ENCODE measurements at places on chromosomes 13 and 19.

- no peak for DNase-seq
Observed at GRCh38 chr13:95235974-95236373, 65.3 kb downstream of the ABCC4 start.

DNA sequence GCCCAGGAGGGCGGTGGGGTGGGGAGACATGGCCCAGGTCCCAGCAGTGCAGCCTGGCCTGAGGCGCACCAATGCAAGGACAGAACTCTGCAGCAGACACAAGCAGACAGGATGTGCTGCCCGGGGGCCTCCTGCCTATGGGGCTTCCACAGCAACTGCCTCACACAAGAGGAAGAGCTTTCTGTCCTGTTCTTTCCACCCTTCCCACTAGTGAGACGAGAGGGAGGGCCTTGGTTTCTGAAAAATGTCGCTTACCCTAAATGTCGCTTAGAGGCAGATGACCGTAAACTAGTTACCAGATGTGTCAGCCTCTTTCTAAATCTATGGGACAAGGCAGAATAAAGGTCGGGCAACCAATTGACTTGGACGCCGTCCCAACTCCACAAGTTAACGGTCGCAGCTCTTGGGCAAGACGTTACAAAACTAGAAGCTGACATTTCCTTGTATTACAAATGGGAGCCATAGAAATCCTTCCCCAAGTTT is at the start of gene LAIR1:
Gene LAIR1 (minus strand): TSS at position 157 of the 483 bp plus-strand sequence. CDS start 127 bp downstream, at position 30.
- no peak for DNase-seq

DNA sequence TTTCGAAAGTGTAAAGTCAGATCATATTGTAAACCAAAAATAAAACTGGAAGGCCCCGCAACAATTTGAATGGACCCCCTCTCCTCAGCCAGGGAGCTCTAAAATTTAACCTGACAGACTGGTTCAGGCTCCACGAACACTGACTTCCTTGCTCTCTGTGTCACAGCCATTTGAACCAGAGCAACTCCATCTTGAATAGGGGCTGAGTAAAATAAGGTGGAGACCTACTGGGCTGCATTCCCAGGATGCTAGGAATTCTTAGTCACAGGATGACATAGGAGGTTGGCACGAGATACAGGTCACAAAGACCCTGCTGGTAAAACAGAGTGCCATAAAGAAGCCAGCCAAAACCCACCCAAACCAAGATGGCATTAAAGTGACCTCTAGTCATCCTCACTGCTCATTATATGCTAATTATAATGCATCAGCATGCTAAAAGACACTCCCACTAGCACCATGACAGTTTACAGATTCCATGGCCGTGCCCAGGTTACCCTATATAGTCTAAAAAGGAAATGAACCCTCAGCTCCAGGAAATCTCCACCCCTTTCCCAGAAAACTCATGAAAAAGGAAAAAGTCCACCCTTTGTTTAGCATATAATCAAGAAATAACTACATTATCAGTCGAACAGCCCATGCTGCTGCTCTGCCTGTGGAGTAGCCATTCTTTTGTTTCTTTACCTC is 43.1 kb downstream of the RFXAP start:
- DNase-seq, result no peak

DNA sequence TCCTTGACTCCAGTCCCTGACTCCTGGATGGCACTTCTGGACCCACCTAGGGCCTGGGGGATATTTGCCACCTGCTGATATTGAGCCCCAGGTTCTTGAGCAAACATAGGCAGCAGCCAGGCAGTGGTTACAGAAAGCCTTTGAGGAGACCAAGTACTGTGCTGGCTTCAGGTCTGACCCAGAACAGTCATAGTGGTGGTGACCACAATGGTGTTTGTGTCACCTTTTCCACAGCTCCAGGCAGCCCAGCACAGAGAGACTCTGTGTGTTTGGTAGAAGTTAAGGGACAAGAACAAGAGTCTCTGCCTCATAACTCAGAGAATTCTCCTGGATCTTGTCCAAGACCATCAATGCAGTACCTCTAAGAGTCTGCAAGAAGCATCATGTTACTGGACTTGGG is 14.6 kb upstream of the CLC start:
- no peak for DNase-seq

- no peak for DNase-seq
Observed at GRCh38 chr13:113126265-113127150, 3.9 kb downstream of the F10 start.

DNA sequence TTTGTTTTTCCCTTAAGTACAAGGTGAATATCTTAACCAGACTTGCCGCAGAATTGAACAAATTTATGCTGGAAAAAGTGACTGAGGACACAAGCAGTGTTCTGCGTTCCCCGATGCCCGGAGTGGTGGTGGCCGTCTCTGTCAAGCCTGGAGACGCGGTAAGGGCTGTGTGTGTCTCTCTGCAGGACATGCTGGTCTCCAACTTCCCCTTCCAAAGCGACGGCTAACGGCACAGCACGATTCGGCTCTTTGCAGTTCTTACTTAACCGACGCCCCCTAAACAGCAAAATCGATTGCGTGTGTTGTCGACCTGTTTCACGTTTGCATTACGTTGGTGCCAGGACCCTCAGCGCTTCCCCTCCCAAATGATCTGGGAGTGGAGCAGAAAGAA is 73.2 kb downstream of the GGACT start:
- no peak for DNase-seq

DNA sequence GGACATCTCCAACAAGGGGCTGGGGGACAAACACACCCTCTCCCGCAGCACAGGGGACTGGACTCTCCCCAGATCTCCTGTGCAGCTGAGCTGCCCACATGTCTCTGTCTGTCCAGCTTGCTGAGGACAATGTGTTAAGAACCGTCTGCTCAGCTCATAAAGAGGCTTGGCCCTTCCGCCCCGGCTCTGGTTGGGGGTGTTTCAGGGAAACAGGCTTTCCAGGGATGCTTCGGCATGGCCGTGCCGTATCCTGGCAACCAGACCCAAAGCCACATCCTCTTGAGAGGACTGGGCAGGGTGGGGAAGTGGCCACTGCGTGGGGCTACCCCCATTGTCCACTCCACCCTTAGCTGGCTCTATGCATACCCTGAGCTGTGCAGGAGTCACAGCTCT is 41.1 kb upstream of the CHST8 start:
- DNase-seq, result no peak

DNA sequence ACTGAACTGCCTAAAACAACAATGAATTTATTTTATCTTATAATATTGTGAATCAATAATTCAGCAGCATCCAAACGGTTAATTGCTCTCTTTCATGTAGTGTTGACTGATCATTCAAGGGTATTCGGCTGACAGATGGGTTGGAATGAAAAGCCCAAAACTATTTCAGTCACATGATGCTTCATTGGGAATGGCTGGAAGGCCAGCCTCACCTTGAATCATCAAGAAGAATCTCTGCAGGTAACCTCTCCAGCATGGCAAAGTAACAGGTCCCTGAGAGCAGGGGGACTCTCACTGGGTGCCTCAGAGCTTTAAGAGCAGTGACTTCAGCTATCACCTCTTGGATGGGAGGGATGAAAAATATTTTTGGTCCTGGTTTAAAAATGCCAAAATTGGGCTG is 1395.7 kb downstream of the OLFM4 start:
- DNase-seq, result no peak

DNA sequence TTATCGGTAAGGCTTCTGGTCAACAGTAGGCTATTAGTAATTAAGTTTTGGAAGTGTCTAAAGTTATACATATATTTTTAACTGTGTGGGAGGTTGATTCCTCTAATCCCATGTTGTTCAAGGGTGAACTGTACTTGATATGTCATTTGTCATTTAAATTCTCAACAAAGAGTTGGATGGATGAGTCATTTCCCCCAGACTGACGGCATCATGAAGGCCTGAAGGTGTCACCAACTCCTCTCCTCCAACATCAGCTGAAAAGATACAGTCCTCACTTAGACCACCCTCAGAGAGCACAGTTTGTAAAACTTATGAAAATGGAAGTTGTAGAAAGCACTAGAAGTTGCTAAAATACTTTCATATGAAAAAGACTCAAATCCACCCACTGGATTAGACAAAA is 48.8 kb downstream of the DCLK1 start:
- DNase-seq, result no peak

DNA sequence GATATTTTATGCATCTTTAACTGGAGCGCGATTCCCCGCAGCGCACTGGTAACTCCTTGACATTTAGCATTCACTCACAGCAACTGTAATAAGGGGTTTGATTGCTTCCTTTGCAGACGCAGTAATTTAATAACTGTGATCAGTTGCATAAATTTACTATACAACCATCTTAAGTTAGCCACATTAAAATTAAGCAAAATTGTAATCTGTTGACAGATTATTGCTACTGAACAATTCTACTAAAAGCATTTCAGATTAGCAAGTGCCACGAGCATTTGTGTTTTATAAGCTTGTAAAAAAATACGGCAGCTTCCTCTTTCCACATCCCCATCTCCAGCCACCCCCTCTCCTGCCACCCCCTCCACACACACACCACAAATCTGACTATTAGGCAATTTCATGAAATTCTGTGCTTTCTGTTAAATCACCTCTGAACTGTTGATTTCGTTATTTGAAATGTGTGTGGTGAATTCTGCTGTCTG is 44.4 kb downstream of the TSHZ3 start:
- DNase-seq, result no peak

DNA sequence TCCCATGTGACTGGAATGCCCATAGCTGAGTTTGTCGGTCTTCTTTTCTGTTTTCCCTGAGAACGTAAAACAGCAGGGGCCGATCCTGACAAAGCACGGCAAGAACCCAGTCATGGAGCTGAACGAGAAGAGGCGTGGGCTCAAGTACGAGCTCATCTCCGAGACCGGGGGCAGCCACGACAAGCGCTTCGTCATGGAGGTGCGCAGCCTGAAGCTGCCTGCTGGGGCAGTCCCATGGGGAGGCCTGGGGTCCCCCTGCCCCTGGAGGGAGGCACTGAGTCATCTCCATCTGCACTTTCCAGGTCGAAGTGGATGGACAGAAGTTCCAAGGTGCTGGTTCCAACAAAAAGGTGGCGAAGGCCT is 18.2 kb upstream of the QTRT1 start:
- no peak for DNase-seq

- DNase-seq, result no peak
Observed at GRCh38 chr13:50168786-50169185, 153.5 kb downstream of the KCNRG start.

DNA sequence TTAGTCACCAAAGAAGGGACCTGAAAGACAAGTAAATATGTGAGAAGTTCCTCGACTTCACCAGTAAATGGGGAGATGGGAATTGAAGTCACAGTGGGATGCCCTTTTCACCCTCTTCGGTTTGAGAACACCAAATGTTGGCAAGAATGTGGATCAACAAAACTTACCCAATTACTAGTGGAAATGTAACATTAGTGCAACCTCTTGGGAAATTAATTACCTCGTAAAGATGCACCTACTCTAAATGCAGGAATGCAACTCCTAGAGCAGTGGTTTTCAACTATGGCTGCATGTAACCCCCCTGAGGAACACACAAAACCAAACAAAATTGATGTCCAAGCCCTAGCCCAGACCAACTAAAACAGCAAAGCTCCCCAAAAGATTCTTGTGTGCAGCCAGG is 78.1 kb downstream of the LNX2 start:
- no peak for DNase-seq

- no peak for DNase-seq
Observed at GRCh38 chr13:113837560-113838355, 26.1 kb downstream of the GAS6 start.

DNA sequence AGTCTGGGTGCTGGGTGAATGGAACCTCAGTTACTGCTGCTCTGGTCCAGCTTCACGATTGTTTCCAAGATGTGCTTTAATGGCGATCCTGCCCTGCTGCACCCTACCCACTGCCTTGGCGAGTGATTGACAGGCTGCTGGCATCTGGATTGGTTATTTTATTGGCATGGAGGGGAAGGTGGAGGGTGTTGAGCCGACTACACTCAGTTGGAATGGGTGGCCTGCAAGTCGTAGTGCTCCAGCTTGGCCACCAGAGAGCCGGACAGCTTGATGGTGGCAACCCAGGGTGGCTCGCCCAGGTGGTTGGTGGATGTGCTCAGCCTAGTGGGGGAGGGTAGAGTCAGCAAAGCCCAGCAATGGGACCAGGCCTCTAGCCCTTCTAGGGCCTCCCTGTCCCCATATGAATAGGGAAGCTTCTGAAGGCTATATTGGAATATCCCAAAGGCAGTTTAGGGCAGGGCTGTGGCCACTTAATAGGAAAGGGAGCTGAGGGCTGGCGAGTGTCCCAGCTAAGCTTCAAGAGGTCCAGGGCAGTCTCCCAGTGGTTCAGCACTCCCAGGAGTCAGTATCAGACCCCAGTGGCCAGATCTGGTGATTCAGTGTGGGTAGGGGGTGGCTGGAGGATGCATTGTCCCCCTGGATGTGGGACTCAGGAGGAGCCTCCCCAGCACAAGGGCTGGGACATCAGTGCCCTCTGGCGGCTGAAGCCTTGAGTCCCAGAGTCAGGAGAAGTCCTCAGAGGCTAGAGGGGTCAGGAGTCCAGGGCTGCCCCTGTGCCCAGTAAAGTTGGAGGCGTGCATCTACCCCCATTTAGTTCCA is 3.4 kb downstream of the GGN start:
- no peak for DNase-seq

GRCh38 chr13:44271031-44271455 is 102.6 kb upstream of the SERP2 start:
- no peak for DNase-seq

All from NCI-H2107 (cell line).